Stimulated activated CD4-positive, alpha-beta T cell treated with anti-CD3 and anti-CD28 coated beads, Interleukin-2, amount 100 ng/mL, for 24 hours (primary cell): ENCODE measurements at places on chromosomes 7 and 10.

DNA sequence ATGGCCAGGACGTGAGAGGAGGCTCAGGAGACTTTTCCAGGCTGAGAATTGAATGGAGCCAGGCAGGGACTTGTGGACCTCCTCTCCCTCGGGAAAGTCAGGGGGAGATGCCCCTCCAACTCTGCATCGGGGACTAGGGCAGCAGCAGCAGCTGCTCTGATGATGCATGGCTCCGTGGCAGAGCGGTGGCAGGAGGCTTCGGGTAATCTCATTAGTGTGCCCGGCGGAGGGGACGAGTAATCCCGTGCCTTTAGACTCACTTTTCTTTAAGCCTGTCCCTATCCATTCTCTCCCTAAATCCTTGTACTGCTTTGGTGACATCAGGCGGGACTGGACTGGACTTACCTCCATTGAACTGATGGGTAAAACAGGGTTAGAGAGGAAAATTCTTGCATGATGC, 75.1 kb downstream of the ZMIZ1 start:
- DNase-seq = no peak

DNA sequence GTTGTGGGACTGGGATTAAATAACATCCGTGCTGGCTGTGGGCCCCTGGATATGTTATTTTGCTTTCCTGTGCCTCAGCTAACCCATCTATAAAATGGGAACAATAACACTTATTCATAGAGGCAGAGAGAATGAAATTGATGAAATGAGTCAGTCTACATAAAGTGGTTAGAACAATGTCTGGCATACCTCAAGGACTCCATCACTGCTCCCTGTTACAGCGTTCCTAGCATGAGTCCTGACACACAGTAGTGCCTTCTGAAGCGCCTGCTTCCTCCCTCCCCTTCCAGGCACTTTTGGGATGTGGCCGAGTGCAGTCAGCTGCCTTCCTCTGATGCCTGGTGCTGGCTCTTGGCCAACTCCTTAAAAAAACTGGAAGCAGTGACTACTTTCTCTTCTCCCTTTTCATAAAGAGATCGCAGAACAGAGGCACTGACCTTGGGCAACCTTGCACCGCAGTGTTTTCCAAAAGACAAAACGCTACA, 108.4 kb upstream of the ZMIZ1 start:
- DNase-seq = no peak

DNA sequence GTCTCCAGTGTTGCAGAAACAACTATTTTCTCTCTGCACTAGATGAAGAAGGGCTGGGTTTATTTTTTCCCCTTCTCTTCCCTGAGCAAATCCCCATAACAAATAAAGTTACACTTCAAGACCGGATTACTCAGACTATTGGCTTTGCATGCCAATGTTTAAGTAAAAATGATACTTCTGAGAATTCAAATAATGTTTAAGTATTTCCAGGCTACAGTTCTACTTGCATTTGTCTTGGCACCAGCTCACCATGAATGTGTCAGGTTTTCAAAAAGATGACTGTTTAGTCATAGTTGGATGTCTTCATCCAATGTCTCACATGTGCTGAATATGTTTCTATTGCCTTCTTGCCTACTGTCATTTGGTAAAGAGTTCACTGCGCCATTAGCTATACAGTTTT, 912.6 kb downstream of the GATA3 start:
- no peak for DNase-seq

- no peak for DNase-seq
These were observed 412.6 kb downstream of the GFRA1 start for GRCh38 chr10:115860182-115861107.

GRCh38 chr10:24235471-24235870, 26.5 kb downstream of the KIAA1217 start:
- DNase-seq = no peak

DNA sequence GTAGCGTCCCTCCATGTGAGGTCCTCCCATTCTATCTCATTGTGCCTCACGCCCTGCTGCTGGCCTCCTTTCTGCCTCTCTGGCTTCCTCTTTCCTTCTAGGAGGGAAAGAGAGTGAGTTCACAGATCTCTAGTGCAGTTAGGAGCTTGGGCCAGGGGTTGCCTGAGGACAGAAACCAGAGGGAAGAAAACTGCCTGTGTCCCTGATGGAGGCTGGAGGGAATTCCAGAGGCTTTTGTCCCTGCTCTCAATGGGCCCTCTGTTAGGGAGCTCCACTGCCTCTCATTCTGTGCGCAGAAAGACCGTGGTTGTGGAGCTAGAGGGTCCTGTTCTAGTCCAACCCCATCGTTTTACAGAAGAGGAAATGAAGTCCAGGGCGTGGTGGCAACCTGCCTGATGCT, 4.6 kb downstream of the MARVELD1 start:
- DNase-seq = no peak

- DNase-seq = no peak
These were observed 87.7 kb upstream of the CHST15 start for GRCh38 chr10:124180947-124181549.

DNA sequence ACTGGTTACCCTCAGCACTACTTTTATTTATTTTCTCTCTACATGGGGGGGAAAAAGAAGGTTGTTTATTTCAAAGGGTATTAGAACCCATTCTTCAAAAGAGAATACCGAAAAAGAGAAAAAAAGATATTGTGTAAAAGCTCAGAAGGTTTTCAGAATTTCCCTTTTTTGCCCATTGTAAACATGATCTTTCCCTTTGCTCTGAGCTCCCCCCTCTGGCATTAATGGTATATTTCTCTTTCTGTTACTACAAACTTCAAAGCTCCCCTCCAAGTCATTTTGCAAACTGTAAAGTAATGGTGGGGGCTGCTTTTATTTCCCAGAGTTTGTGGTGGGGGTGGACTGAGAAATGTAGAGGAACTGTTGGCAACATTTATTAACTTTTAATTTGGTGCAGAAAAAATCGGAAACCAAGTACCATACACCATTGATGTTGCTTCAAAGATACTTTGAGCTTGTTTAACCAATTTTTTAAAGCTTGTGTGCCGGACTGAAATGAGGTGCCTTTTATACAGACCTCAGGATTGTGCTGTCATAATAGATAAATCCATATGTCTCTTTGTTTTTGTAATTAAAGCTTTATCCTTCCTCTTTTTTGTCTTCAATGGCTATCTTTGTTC, 181.5 kb downstream of the EXOC4 start:
- DNase-seq = no peak

DNA sequence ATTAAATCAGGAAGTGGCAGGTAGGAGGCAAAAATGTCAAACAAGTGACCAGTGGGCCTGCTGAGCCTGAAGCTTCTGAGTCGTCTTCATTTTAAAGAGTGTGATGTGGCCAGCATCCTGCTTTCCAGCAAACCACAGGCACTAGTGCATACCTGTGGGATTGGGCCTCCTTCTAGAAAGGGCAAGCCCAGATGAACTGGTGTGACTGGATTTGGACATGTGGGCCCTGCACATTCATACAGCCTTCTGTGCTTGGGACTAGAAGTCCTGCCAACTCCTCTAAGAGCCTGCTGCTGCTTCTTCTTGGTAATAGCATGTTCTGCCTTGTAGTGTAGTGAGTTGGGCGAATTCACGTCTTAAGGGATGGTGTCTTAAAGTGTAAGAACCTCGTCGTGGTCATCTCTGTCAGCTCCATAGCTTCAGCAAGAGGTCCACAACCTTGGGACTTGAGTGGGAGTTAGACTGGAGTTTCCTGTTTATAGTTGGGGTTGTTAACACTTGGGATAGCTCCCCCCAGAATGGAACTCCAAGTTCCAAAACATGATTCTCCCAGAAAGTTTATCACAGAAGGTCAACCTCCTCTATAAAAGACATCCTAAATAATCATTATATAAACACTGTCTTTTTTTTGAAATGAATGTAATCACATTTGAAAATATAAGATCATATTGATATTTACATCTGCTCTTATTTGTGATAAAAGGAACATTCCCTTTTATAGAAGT, 11.2 kb downstream of the BMPER start:
- no peak for DNase-seq

DNA sequence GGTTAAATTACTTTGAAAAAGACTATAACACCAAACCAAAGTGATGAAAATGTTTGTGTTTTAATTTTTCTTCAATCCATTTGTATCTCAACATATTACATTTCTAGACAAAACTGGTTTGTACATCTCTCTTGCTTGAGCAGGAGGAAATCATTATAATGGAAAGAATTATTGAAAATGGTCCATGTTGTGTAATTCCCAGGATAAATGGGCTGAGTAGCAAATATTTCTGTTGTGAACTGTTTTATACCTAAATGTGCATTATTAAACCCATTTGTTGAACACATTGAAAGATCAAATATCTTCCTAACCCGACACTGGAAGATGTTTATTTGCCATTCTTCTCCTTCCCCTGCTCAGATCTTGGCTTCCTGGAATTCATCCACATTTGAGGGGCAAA, 14.1 kb upstream of the CDK6 start:
- no peak for DNase-seq

GRCh38 chr7:51123322-51124019, 193.1 kb downstream of the COBL start:
- DNase-seq = peak; percentile 73

DNA sequence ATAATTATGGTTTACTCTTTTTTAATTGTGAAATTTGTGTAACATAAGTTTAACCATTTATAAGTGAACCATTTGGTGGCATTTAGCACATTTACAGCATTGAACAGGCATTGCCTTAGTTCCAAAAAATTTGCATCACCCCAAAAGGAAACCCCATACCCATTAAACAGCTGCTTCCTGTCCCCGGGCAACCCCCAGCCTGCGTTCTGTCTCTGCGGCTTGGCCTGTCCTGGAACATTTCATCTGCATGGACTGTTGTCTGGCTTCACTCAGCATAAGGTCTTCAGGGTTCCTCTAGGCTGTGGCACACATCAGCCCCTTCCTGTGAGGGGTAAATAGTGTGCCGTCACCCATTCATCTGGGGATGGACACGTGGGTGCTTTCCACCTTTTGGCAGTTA, 6.9 kb downstream of the RET start:
- DNase-seq = no peak

- peak; percentile 54 for DNase-seq
These were observed 85.5 kb upstream of the CACUL1 start for GRCh38 chr10:118840071-118840775.
